ENCODE measurements at places on chromosomes 1 and 21. TPM values are rescaled to one million over a fixed set of nuclear protein-coding genes. Genes with fewer than 3 reads are reported as not detected.

The OR2T33 gene
- total RNA-seq = not detected

The FCGR3A gene
- total RNA-seq = not detected

The PCBP3 gene
- 0.13 TPM for total RNA-seq

The HNRNPCL1 gene
- not detected for total RNA-seq

The FAM163A gene
- not detected for total RNA-seq

The MAPKAPK2 gene
- 36.9 TPM for total RNA-seq

The DISP1 gene
- total RNA-seq = 5.5 TPM

The CASZ1 gene
- total RNA-seq = 0.19 TPM

The HTR6 gene
- 0.13 TPM for total RNA-seq

The VWA1 gene
- 1.6 TPM for total RNA-seq

The SLC9C2 gene
- total RNA-seq = not detected

The PWP2 gene
- total RNA-seq = 2.6 TPM

The ZNF684 gene
- total RNA-seq = 5.0 TPM

Data from aortic smooth muscle cell (primary cell).